ENCODE measurements at places on chromosomes 4 and X.
A peak's percentile ranks its signal among the peaks of the same experiment; 100 is the strongest.

DNA sequence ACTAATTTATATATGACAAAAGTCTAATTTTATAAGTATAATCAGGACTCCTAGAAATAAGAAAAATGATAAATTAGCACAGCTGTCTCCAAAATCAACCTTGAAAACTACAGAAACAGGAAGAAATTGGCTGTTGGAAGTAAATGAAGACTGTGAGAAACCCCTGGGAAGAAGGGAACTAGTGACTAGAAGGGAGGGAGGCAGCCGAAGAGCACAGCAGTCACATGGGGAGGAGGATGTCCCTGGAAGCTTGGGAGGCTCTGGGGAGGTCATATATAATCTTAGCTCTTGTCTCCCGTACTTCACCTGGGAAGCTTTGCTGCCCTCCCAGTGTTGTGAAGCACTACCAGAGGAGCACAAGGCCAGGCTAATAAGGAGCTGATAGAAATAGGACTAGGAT, 8.9 kb upstream of the TMA16 start:
- no peak for DNase-seq

DNA sequence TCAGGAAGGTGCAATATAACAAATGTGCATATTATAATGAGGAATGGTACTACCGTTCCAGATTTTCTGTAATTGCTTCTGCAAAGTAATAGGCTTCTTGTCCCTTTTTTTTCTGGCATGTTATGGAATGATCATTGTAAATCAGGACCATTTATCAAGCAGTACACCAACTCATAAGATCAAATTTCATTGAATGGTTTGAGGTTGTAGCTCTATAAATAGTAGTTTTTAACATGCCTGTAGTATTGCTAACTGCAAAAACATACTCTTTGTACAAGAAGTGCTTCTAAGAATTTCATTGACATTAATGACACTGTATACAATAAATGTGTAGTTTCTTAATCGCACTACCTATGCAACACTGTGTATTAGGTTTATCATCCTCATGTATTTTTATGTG, 12.6 kb downstream of the IBSP start:
- no peak for DNase-seq

DNA sequence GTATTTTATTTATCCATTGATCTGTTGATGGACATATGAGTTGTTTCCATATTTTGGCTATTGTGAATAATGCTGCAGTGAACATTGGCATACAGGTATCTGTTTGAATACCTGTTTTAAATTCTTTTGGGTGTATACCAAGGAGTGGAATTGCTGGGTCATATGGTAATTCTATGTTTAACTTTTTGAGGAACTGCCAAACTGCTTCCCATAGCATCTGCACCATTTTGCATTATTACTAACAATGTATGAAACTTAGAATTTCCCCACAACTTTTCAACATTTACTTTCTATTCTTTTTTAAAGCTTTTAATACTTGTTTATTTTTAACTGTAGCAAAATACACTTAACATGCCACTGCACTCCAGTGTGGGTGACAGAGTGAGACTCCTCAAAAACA, 57.0 kb upstream of the MSN start:
- no peak for DNase-seq

- no peak for DNase-seq
Observed at GRCh38 chrX:28946846-28947245, 359.6 kb downstream of the IL1RAPL1 start.

DNA sequence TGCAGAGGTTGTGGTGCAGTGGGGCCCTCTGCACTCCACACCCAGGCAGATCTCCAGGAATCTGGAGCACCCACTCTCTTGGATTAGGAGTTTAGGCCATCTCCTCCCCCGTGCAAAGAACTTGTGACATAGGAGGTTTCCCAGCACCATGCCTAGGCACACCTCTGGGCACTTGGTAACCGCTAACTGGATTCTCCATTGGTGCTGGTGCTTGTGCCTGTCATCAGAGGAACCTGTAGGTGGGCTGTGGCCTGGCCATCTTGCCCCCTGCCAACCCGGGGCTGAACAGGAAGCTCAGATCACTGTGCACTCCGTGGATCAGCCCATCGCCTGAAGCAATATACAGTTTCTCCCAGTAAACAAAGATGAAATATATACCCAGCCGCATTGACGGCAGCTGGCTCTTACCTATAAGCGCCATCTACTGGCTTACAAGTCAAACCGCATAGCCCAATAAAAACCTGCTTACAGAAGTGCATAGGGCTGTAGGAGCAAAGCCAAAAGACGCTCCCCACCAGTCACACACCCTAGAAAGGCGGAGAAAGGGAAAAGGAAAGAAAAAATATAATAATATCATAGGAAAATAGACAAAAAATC, 19.1 kb upstream of the TEX13B start:
- DNase-seq, result peak; percentile 24

DNA sequence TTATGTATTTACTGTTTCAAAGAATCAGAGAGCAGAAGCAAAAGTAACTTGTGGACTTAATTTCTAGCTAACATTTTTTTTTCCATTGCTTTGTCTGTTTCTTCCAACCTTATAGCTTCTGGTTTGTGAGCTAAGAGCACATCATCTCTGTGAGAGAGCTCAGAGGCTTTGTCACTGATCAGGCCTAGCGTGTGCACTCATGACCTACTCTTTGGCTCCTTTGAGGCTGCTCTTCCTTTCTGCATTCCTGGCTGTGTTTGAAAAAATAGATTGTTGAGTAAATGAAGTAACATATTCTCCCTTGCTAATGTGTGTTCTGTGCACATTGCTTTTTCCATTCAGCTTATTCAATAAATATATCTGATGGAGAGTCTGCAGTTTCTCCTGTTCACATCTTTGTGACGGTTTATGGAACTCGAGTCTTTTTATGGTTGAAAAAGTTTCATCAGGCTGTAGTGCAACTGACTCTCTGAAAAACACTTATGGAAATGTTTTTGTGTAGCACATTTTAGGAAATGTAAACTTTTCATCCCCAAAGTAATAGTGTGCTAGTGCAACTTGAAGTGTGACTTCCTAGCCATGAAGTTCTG, 133.0 kb downstream of the RAPGEF2 start:
- peak; percentile 9 for DNase-seq

DNA sequence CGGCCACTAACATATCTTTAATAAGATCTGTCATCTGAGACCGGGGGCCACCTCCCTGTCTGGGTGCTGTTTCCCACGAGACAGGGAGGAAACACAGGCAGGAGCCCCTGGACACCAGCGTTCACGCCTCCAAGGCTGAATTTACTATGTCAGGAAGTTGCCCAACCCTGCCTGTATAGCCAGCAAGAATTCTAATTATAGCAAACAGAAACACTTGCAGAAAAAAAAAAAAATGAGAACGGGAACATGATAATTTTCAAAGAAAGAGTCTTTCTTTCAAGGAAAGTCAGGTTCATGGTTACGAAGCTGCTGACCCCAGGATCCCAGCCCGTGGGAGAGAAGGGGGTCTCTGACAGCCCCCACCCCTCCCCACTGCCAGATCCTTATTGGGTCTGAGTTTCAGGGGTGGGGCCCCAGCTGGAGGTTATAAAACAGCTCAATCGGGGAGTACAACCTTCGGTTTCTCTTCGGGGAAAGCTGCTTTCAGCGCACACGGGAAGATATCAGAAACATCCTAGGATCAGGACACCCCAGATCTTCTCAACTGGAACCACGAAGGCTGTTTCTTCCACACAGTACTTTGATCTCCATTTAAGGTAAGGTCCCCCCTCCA, at the start of gene IL3RA:
IL3RA (plus strand) TSS at position 455 of the 613 bp plus-strand sequence. CDS start 4,981 bp downstream, outside the sequence.
- peak; percentile 44 for DNase-seq

GRCh38 chr4:102809190-102809589, 18.2 kb downstream of the UBE2D3 start:
- no peak for DNase-seq

GRCh38 chr4:5052204-5052702, 973 bp downstream of the STK32B start:
- no peak for DNase-seq

- no peak for DNase-seq
Observed at GRCh38 chrX:69317721-69318120, 152.5 kb upstream of the PJA1 start.

GRCh38 chrX:85084770-85085393, 81.2 kb downstream of the APOOL start:
- peak; percentile 40 for DNase-seq

- DNase-seq, result no peak
Observed at GRCh38 chr4:137572163-137572562, 39.9 kb upstream of the PCDH18 start.

DNA sequence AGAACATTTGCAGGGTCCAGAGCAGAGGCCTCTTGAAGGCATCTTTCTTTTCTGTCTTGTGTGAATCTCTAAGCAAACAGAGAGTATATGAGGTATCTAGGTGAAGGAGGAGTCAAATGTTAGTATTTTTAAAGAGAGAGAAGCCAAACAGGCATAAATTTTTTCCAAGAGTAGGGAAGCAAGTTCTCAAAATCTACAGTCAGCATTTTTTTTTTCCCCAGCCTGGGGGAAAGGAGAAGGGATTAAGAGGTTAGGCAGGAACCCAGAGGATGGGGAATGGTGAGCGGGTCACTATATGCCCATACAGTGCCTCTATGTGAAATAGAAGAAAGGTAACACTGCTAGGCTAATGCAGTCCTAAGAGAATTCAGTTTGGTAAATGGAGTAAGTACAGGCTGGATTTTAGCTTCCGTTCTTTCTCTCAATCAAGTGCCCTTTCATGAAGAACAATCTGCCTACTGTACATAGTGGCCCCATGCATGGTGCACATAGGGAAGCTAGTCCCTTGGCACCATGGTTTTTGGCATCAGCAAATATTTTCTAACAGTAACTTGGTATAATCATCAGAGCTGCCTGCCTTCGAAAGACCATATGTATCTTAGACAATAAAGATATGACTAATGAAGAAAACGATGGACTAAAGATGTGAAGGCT, 163.1 kb upstream of the MAB21L2 start:
- DNase-seq, result no peak

DNA sequence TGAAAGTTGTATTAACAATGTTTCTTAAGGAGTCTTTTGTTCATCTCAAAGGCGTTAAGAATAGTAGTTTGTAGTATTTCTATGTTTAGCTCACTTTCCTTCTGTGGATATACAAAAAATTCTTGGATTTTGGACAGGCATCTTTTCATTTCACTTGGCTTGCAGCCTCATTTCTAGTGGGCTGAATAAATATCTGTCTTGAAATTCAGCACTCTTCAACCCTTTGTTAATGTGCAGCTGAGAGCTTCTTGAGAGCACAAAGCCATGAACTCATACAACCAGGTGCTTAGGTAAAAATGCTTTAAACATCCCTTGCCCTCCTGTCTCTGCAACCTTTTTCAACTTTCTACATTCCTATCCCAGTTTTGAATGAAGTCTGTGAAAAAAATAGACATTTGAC, 1003.2 kb downstream of the C4orf33 start:
- DNase-seq, result no peak

DNA sequence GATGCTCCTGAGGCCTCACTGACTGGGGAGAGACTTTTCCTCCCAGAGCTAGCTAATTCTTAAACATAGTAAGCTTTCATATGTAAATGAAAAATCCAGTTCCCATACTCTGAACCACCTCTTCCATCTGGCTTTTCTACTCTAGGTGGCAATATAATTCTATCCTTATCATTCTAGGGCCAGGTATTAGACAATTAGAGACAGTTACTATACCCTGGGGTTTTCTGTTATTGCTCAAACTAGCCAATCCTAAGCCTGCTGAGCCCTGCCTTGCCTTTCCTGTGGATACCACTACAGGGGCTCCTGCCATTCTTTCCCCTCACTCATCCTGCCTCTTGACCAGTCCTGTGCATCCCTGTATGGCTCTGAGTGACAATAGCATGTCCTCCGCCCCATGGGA, 552.0 kb downstream of the STIM2 start:
- DNase-seq, result no peak

DNA sequence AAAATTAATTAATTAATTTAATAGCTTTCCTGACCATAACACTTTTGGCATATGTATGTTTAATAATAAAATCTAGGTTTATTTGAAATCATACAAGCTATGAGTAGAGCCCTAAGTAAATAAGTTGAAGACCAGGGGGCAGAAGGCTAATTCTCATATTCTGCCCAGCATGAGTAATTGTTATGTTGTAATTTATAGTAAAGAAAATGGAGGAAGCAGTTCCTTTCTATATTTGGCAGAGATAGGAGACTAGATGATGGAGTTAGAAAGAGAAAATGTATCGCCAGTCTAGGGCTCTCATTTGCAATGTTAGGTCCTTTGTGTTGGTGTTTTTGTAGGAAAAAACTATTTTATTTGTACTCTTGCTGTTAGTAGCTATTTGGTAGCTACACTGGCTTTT, 89.1 kb downstream of the FNIP2 start:
- no peak for DNase-seq

DNA sequence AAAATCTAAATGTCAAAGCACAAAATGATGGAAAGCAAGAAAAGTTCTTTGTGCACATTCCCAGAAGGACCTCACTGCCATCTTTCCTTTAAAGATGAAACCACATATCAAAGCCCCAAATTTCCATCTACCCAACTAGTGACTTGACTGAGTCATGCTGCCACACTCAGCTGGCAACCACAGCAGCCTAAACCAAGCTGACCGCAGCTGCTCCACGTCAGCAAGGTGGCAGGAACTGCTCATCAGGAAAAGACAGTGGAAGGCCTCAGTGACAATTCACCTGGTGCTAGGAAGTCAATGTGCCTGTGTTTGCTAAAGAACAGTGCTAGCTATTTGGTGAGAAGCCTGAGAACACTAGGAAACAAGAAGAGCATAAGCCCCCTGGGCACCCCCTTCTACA, 26.1 kb downstream of the ACOX3 start:
- DNase-seq, result no peak

- DNase-seq, result peak; percentile 39
Observed at GRCh38 chr4:152162331-152162697, 373.6 kb downstream of the FBXW7 start.

- no peak for DNase-seq
Observed at GRCh38 chr4:71470524-71470923, 131.7 kb downstream of the SLC4A4 start.

GRCh38 chrX:9370893-9371292, 94.0 kb upstream of the TBL1X start:
- peak; percentile 19 for DNase-seq

DNA sequence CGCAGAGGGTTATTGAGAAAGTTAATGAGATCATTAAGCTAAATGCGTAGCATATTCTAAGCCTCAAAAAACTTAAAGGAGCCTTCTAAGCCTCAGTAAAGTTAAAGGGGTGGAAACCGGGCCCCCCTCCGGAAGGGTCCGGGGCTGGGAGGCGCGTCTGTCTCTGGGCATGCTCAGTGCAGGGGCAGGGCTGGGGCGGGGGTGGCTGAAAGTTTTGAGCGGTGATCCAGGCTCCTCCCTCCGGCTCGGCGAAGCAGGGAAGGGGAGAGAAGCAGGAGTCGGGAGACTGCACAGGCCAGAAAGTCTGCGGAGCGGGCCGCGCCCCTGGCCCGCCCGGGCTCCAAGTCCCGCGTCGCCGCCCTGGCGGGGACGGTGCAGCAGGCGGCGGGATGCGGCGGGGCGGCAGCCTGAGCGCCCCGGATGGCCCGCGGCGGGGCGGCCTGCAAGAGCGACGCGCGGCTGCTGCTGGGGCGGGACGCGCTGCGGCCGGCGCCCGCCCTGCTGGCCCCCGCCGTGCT, at the start of gene EVC:
EVC (plus strand) TSS at position 241 of the 518 bp plus-strand sequence; CDS start at position 421, 180 bp downstream.
- peak; percentile 96 for DNase-seq
